MM.1S (cell line): ENCODE measurements at places on chromosomes 16 and 17.

- DNase-seq = no peak
Measured at GRCh38 chr17:58005728-58006559, 1.1 kb downstream of the SRSF1 start.

DNA sequence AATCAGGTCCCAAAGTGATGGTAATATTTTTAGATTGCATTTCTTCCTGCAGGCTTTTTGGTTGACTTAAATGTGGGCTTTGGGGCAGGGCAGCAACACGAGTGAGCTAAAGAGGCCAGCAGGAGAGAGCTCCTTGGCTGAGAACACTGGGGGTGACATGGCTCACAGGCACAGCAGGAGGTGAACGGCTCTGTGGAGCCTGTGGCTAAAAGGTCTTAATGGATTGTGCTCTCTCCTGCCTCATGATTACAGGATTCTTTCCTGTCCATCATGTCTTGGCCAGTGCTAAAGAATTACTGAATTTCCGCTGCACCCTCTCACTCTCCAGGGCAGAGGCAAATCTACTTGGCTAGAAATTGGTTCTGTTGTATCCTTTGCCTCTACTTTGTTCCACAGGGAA is 366.6 kb downstream of the HS3ST4 start:
- DNase-seq = no peak

DNA sequence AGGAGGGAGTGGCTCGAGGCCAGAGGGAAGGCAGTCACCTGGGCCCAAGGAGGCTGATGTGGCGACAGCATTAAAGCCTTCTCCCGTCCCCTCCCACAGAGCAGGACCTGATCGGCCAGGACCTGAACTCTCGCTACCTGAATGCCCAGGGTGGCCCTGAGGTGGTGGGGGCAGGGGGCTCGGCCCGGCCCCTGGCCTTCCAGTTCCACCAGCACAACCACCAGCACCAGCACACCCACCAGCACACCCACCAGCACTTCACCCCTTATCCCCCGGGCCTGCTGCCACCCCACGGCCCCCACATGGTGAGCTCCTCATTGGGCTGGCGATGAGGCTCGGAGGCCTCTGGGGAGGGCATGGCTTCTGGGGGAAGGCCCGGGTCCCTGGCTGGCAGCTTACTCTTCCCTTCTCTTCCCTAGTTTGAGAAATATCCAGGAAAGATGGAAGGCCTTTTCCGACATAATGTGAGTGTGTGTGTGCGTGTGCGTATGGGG is 6.4 kb downstream of the FBRS start:
- no peak for DNase-seq

DNA sequence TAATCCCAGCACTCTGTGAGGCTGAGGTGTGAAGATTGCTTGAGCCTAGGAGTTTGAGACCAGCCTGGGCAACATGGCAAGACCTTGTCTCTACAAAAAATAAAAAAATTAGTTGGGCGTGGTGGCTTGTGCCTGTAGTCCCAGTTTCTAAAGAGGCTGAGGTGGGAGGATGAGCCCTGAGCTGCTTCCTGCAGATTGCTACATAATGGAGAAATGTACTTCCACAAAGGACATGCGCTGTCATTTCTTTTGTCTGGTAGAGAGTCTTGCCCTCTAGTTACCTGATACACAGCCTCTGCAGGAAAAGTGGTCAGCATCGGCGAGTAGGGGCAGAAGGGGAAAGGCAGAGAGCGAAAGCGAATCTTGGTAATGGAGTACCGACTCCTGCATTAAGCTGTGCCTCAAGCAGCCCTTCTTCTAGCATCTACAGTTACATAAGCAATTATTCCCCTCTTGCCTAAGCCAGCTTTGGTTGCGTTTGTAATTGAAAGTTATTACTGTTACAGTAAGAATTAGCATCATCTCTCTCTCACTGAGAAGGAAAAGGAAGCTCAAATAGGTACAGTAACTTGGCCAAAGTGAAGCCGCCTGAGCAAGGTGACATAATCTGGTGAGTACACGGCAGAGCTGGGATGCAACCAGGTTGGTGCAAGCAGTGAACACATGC is 18.5 kb upstream of the GGA2 start:
- DNase-seq = no peak

DNA sequence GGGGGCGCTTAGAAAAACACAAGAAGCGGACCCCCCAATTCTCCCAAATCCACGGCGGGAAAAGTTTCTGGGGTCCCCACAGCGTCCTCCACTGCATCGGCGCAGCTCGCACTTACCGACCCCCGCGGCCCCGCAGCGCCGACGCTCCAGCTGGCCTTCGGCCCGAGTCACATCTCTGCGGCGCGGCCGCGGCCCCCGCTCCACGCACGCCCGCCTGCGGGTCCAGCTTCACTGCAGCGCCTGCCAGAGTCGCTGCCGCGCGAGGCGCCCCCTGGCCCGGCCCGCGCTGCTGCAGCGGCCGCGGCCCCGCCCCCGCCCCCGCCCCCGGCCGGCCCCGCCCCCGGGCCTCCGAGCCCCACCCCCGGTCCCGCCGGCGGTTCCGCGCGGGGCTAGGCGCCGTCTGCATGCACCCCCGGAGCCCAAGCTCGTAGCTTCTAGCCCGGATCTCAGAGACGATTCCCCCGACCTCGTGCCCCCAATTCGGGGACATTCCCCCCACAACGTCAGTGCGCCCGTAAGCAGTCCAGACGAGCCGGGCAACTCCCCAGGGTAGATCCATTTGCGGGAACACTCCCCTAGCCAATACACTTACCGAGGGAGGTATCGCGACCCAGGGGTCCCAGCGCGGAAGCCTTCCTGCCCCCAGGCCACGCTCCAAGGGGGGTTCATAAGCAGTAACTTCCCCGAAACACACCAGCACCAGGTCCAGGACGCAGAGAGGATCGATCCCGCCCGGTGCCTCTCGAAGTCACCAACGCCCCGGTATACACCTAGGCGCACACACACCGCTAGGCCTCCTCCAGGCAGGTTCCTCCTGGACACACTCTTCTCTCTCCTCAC is at the start of gene GPRC5B:
TSS of gene GPRC5B (minus strand) at position 238 of the 840 bp plus-strand sequence. CDS start 12,003 bp downstream, outside the sequence.
- DNase-seq = peak; percentile 33
